ENCODE measurements at places on chromosomes 3 and 15.

GRCh38 chr3:189119950-189120349 lies 51.8 kb upstream of the TPRG1 start:
- DNase-seq = no peak

DNA sequence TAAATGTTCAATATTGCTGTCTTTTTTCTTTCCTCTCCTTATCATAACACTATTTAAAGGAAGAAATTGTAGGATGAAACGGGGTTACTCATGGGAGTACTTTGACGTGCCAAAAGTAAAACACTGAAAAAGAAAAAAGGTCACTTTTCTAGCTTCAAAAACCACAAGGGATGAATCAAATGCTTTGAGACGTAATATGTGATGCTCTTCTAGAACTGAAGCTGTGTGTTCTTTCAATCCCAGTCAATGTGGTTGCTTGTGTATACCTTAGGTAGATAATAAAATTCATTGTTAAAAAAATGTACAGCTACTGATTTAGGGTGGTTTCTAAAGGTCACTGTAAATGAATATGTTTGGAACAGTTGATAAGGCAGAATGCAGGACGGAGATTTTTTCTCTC lies 538.8 kb upstream of the ZNF717 start:
- no peak for DNase-seq

- DNase-seq = no peak
Measured at GRCh38 chr15:33468740-33469139, 158.0 kb downstream of the RYR3 start.

GRCh38 chr3:17013050-17013449 lies 128.3 kb downstream of the PLCL2 start:
- DNase-seq = no peak

- no peak for DNase-seq
Measured at GRCh38 chr3:71035886-71036285, 547.6 kb downstream of the FOXP1 start.

DNA sequence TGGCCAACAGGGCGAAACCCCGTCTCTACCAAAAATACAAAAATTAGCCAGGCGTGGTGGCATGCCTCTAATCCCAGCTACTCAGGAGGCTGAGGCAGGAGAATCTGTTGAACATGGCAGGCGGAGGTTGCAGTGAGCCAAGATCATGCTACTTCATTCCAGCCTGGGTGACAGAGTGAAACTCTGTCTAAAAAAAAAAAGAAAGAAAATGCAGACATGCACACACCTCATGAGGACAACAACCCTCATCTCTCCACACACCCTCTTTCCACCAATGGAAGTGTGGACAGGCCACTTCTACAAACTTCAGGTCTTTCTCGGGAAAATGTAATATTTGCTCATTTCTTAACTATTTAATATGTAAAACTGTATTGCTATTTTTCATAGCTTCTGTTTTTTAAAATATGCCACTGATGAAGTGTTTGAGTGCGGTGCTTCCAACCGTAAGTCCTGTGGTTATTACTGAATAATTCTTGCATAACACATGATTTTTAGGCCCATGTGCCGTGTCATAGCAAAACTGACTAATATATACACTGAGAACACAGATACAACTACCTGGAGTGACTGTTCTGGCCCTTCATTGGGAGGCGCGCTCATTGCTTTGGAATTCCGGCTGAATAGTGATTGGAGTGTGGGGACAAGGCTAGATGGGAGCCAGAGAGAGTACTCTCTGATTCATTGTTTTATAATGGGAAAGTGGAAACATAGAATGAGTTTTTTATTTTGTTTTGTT lies 23.1 kb downstream of the LRRC31 start:
- DNase-seq = no peak

DNA sequence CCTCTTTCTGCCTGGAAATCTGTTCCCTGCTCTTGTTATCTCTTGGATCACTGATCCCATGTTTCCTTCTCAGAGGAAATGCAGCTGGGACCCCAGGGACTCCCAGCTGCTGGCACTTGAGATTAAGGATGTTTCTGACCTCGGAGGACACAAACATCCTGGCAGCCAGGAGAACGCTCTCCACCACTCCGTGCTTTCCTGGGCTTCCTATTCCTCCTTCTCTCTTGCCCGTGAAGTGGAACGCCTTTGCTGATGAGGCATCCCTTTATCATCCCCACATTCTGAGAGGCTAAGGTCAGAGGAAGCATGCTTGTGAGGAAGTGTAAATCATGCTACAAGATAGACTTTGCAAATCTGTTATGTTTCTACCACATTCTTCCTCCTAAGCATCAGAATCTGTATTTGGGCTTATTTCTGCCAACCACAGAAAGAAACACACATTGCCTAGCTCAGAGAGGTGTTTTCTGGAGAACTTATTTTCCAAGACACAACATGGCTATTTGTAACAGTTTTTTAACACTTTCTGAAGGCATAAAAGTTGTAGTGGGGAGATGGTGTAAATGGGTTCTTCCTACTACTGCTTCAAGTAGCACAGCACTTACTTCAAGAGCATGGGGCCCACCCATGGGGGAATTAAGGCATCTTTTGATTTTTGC lies 25.6 kb upstream of the LDHAL6B start:
- no peak for DNase-seq

DNA sequence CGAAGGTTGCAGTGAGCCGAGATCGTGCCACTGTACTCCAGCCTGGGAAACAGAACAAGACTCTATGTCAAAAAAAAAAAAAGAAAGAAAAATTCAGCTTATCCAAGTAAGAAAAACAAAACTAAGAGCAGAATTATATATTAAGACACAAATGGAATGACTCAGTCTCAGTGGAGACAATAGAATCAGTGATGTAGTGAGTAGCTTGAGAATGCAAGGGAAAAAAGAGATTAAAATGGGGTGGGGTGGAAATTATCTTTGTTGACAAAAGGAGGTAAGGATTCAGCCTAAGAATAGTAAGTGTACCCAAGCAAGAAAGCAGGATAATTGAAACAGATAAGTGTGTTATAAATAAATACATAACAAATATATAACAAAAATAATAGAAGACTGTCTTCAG lies 70.7 kb downstream of the BLM start:
- no peak for DNase-seq

DNA sequence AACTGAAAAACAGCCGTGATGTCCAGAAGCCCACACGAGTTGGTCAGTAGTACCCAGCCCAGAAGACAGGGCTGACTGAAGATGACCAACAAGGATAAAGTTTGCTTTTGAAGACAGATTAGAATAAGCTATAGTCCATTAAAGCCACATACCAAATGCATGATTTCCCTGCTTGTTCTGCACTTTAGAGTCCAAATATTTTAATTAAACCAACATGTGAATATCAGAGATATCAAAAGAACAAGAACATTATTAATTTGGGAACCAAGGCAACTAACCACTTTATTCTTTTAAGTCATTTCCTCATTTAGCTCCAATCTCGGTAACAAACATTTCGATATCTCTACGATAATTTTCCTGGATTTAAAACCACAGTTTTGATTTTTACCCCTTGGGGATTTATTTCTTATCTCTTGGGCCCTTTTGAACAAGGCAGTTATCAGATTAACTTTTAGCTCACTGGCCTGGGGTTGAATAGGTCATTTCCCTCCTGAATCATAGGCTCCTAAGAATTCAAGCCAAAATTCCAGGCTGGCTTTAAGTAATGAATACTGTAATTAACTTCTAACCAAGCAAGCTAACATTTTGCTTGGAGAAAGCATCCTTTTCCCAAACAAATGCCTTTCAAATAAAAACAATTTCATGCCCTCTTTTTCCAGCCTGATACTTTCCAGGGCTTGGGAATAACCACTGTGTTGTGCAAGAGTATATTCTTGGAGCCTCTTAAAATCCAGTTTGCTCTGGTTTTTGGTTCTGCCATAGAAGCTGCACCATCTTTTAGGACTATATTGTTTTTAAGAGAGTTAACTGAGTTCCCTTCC lies 102.9 kb upstream of the NR2E3 start:
- DNase-seq = no peak

GRCh38 chr3:43034911-43035310 lies 55.8 kb downstream of the GASK1A start:
- no peak for DNase-seq

GRCh38 chr3:79167651-79168416 lies 600.0 kb downstream of the ROBO1 start:
- no peak for DNase-seq

DNA sequence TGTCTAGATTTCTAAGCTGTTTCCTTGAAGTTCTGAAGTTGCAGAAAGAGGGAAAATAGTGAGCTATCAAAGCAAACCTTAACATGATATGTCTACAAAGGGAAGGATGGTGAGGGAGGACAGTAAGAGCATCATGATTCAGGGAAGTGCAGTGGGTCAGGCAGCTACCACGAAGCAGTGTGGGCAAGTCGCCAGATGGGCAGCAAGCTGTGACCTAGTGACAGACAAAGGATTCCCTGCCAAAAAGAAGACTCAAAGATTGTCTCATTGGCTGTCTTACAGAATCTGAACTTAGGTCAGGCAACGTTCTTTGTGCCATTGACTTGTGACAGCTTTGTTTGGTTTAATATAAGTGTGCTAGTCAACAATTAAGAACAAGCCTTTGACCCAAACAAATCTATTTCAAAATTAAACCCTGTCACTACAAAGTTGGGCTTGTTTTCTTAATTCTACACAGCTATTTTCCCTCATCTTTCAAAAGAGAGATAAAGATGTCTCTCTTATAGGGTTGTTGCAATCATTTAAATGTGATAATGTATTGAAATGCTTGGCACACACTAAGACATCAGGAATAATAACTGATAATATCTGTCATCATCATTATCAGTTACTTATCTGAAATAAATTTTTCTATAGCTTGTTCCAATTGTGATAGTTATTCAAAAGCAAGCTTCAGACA lies 153.3 kb downstream of the ECT2 start:
- no peak for DNase-seq

GRCh38 chr15:83830381-83830780 lies 176.5 kb downstream of the ADAMTSL3 start:
- no peak for DNase-seq

DNA sequence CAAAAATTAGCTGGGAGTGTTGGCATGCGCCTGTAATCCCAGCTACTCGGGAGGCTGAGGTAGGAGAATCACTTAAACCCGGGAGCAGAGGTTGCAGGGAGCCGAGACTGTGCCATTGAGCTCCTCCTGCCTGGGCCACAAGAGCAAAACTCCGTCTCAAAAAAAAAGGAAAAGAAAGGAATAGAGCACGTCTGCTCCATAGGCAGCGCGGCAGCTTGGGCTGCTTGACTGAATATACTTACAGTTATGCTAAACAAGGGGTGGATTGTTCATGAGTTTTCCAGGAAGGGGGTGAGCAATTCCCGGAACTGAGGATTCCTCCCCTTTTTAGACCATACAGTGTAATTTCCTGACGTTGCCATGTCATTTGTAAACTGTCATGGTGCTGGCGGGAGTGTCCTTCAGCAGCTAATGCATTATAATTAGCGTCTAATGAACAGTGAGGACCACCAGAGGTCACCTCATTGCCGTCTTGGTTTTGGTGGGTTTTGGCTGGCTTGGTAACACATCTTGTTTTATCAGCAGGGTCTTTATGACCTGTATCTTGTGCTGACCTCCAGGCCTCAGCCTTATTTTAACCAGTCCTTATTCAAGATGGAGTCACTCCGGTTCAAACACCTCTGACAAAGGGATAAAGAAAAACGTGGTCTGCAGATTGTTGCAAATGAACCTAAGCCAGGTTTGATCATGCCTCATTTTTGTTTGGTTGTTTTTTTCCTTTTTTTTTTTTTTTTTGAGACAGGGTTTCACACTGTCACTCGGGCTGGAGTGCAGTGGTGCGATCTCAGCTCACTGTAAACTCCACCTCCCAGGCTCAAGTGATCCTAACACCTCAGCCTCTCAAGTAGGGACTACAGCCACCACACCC lies 24.9 kb upstream of the SENP5 start:
- DNase-seq = no peak

DNA sequence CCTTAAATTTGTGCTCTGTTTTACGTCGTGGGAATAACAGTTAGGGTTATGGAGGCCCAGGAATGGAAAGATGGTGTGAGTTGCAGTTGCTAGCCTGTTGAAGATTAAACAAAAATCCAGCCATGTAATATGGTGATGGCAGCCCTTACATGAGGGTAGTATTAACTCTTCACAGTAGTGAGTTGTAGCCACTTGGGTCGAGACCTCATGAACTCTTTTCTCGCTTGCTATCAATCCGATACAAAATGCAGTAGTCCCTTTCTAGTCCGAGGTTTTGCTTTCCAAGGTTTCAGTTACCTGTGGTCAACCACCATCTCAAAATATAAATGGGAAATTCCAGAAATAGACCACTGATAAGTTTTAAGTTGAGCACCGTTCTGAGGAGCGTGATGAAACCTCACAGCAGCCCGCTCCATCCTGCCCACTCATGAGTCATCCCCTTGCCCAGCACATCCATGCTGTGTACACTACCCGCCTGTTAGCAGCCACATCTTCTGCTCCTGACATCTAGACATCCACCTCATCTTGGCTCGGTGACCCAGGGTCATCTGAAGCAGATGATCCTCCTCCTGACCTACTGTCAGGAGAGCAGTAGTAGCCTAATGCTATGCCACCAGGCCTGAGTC lies 177.9 kb downstream of the CDIN1 start:
- DNase-seq = peak; percentile 1

DNA sequence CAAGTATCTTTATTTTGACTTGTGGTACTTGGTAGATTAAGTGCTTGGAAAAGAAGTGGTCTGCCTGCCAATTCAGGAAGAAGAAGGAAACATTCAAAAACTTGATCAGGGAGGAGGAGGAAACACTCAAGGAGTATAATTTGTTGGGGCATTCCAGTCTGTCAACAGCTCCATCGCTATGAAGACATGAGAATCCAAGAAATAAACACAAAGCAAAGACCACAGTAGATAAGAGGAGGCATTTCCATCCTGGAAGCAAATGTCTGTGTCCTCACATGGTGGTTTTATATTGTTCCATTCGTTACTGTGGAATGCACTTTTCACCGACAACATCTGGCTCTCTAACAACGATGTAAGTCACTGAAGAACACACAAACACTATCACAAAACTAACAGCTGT lies 176.1 kb upstream of the FRMD4B start:
- no peak for DNase-seq

- no peak for DNase-seq
Measured at GRCh38 chr3:49013738-49014660, 4.4 kb downstream of the DALRD3 start.

- no peak for DNase-seq
Measured at GRCh38 chr3:25985621-25986020, 195.7 kb downstream of the OXSM start.

DNA sequence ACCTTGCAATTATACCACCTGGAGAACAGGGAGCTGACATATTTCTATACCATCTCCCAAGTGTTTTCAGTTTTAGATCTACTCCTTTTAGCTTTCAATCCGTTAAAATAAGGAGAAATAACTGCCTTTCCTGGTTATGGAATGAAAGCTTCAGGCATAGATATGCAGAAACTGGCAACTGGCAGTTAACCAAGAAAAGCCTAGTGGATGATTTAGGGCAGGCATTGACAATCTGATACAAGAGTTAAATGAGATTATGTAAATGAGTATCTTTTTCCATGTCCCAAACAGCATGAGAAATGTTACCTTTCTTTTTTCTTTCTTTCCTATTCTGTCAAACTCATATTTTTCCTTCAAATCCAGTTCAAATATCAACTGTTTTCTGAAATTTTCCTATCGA lies 689.1 kb upstream of the DPPA4 start:
- DNase-seq = no peak

Data from stimulated activated CD8-positive, alpha-beta memory T cell treated with anti-CD3 and anti-CD28 coated beads, Interleukin-7, amount 100 ng/mL, for 48 hours (primary cell).